ENCODE measurements at places on chromosomes 12 and 14.
A peak's percentile ranks its signal among the peaks of the same experiment; 100 is the strongest.

GRCh38 chr12:47777741-47778558, 4.9 kb downstream of the SLC48A1 start:
- no peak for DNase-seq

GRCh38 chr12:4814485-4814884, 94.3 kb downstream of the GALNT8 start:
- DNase-seq = no peak

- peak; percentile 46 for DNase-seq
Observed at GRCh38 chr14:59187802-59188460, 536 bp upstream of the DAAM1 start.

GRCh38 chr12:102567031-102567985, 86.9 kb upstream of the IGF1 start:
- DNase-seq = no peak

DNA sequence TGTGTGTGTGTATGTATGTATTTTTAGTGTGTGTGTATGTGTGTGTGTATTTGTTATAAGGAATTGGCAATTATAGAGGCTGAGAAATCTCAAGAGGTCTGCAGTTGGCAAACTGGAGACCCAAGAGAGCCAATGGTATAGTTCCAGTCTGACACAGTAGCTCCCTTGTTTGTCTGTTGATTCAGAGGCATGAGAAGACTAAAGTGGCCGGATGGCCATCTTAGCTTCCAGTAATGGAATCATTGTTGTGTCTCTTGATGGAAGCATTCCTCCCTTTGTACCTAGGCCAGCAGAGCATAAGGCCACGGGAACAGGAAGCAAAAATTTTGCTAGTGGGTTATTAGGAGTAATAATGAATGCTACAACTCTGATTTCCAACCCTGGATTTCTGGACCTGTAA, 460.6 kb downstream of the TMTC2 start:
- DNase-seq = no peak
